ENCODE measurements at places on chromosomes 3 and 15.
A peak's percentile ranks its signal among the peaks of the same experiment; 100 is the strongest.

DNA sequence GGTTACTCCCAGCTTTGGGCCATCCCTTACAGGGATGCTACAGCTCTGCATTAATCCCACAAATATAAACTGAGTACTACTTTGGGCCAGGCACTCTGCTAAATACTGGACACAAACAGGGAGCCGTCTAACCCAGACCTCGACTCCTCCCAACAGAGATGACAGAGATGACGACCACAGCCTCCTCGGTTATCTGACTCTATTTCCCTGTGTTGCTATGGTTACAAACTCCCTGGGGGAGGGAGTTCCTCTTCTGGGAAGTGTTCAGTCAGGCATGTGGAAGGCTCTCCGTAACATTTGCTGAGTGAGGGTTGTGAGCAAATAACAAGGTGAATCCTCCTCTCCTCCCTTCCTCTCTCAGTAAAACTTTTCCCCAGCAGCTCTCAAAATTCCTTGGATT lies 6.7 kb upstream of the CMTM7 start:
- DNase-seq: peak; percentile 25

GRCh38 chr15:40217166-40217824 lies 21.6 kb upstream of the PAK6 start:
- DNase-seq: peak; percentile 13

GRCh38 chr3:147420353-147421183 lies 11.4 kb downstream of the ZIC1 start:
- no peak for DNase-seq

DNA sequence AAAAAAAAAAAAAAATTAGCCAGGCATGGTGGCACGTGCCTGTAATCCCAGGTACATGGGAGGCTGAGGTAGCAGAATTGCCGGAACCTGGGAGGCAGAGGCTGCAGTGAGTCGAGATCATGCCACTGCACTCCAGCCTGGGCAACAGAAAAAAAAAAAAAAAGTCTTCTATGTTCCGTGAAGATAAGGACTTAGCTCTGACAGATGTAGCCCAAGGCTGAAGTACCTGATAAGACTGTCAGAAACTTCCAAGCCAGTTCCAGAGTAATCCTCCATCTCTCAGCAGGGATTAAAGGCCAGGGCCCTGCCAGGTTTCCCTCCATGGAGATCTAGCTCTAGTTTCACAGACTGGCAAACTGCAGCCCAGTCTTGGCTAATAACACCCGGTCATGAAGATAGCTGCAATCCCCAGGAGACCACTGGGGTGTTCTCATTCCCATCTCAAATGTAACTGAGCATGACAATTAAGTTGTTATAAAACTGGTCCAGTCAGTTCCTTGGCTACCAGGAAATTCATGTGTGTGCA lies 8.5 kb downstream of the CDCP1 start:
- DNase-seq: no peak

DNA sequence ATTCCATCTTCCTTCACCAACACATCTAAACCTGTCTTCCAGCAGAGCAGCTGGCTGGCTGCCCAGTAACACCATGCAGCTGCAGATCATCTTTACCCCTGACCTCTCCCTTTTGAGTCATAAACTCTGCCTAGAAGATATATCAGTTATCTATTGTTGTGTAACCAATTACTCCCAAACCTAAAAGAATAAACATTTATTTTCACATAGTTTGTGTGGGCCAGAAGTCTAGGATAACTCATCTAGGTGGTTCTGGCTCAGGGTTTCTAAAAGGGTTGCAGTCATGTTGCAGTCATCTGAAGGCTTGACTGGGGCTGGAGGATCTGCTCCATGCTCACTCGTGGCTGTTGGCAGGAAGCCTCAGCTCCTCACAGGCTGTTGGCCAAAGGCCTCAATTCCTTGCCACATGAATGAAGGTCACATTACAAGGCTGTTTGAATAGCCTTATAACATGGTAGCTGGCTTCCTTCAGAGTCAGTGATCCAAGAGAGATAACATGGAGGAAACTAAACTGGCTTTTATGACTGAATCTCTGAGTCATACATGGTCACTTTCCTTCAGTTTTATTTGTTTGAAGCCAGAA lies 92.8 kb downstream of the GOLIM4 start:
- DNase-seq: peak; percentile 32

- DNase-seq: no peak
Observed at GRCh38 chr15:67792250-67792942, 32.9 kb upstream of the SKOR1 start.

DNA sequence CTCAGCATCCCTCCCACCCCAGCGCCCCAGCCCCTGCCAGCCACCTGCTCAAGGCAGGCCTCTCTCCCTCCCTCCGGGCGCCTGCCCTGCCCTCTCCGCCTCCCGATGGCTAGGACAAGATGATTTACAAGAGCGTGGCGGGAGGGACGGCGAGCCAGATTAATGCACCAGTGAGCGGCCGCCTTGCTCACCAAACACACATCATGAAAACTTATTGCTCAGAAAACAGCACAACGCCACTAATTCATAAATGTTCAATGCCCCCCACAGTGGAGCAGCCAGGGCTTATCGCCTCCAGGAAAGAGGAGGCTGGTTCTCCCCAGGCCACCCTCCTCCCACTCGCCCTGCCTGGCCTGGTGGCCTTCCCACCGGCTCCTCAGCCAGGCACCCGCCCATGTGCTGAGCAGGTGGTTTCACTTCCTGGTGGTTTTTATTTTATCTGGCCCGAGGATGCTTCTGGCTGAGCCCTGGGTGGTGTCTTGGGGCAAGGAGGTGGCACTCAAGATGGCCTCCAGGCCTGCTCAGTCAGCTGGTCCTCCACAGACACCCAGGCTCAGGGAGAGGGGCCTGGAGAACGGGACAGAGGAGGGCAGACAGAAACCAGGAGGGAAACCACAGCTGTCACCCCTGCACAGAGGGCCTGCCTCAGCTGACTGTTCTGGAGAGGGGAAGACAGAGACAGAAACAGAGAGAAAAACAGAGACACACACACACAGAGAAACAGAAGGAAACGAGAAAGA lies 284.9 kb downstream of the UACA start:
- DNase-seq: no peak

GRCh38 chr15:100732211-100733055 lies 130.0 kb downstream of the ASB7 start:
- no peak for DNase-seq

DNA sequence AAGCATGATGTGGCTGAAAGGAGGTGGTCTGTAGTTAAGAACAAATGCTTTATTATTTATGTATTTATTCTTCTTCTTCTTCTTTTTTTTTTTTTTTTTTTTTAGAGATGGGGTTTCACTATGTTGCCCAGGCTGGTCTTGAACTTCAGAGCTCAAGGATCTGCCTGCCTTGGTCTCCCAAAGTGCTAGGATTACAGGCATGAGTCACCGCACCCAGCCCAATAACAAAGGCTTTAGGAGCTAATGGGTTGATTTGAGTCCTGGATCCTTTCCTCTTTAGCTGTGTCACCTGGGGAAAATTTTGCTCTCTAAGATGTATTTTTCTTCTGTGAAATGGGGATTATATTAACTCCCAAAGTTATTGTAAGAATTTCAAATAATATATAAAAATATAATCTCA lies 168.8 kb downstream of the PEX5L start:
- no peak for DNase-seq

DNA sequence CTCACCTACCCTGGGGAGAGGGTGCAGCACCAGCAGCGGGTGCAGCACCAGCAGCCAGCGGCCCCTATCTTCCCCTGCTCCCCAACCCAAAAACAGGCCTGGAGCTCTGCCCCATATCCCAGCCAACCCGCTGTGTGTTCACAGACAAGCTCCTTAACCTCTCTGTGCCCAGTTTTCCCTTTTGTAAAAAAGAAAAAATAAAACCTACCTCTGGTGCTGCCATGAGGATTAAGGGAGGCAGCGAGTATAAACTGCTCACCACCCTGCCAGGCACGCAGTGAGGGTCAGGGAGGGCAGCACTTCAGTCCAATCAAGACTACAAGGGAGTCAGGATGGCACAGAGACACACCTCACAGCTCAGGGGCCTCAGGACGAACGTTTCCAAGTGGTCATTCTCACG lies 163.3 kb downstream of the NUP210 start:
- no peak for DNase-seq

- no peak for DNase-seq
Observed at GRCh38 chr15:96335411-96336024, 5.0 kb downstream of the NR2F2 start.

GRCh38 chr3:99633887-99634558 lies 4.4 kb upstream of the COL8A1 start:
- DNase-seq: no peak

DNA sequence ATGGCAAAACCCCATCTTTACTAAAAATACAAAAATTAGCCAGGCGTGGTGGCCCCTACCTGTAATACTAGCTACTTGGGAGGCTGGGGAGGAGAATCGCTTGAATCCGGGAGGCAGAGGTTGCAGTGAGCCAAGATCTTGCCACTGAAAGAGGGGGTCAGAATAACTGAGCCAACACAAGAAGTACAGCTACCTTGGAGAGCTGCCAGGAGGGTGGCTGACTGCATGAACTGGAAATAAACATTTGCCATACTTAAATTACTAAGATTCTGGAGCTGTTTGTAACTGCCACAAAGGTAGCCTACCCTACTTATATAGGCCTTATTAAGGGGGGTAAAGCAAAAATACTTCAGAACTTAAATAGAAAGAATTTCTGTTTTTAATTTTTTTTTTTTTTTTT lies 15.4 kb upstream of the PIK3CB start:
- DNase-seq: no peak

- DNase-seq: peak; percentile 97
Observed at GRCh38 chr3:194769020-194769643, 83.4 kb downstream of the FAM43A start.

GRCh38 chr3:9846231-9846630 lies 2.4 kb upstream of the RPUSD3 start:
- DNase-seq: no peak

DNA sequence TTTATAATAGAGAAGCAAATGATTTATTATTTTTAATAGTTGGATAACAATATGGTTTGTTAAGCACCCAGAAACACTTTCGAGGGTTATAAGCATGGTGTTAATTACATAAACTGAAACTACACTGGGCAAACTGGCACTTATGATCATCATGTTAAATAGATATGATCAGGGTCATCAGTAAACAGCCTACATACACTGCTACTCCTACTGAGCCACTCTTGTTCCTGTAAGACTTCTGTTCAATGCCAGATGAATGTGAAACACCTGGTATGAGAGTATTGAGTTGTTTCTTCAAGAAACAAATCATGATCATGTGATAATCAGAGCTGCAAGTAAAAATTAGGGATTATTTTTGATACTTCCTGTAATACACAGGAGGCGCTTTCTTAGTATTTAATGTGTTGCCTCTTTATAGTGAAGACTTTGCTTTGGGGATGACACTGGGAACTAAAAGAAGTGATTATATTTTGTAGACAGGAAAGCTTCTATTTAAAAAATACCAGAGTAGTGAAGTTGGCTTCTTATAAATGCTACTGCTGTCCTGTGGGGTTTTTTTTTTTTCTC lies 32.3 kb upstream of the UTS2B start:
- no peak for DNase-seq

DNA sequence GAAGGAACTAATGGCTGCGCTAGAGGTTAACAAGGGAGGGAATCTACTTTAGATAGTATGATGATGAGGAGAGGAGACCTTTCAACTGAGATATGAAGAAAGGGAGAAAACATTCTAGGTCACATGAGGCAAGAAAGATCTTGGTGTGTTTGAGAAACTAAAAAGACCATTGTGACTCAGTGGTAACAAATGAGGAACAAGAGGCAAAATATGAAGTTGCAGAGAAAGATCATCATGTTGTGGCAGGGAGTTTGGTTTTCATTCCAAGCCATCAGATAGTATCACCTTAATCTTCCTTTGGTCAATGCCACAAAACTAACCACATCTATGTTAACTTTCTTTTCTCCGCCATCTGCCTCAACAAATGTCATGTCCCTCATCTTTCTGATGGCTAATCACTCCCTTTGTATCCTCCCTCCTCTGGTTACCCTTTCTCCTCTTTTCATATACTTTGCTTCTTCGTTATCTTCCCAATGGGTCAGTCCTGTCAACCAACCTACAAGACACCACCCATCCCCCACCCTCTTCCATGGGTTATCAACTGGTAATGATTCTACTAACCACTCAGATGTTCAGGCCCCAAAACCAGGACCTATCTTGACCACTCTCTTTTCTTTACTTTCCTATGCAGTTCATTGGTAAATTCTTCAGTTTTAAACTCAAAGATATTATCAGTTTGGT lies 2.4 kb upstream of the PDCD6IP start:
- no peak for DNase-seq

DNA sequence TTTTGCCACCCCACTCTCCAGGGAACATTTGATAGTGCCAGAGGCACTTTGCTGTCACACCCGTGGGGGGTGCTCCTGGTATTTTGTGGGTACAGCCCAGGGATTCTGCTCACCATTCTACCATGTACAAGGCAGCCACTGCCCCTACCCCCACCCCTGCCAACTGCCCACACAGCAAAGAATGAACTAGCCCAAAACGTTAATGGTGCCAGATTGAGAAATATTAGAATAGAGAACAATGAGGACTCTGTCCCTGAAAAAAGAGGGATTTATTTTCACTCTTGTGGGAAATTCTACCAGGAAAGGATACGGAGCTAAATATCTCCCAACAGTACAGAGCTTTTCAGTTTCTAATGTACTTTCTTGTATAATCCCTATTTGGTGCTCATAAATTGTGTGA lies 154.5 kb upstream of the SUCLG2 start:
- DNase-seq: no peak

DNA sequence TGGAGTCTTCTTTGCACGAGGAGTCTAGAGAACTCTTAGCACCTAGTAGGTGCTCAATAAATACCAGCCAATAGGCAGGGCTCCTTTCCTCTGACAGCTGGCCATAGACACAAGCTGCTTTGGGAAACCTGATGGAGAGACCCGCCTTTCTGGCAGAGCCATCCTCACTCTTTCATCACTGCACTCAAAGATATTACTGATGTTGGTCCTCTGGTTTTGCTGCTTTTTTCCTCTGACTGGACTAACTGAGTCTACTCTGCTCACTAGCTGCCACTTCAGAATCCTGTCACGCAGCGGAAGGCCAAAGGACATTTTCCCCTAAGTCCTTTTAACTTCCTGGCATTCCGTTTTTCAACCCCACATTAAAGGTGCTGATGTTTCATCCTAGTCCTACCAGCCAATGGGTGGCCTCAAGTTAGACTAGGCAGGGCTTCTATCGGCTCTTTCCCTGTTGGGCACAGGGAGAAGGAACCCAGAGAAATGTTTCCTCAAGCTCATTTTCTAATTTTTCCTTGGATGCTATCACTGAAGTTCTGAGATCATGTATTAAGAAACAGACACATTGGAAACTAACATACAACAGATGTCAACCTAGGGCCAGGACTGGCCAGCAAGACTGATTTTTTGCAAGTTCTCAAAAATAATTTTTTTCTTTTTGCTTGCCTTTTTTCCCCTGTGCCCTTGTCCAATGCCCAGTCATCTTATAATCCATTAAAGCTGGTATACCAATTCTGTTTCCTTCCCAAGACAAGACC lies 132.8 kb upstream of the ICE2 start:
- DNase-seq: no peak
